Activated CD4-positive, CD25-positive, alpha-beta regulatory T cell (primary cell): ENCODE measurements at places on chromosomes 6 and 20.

DNA sequence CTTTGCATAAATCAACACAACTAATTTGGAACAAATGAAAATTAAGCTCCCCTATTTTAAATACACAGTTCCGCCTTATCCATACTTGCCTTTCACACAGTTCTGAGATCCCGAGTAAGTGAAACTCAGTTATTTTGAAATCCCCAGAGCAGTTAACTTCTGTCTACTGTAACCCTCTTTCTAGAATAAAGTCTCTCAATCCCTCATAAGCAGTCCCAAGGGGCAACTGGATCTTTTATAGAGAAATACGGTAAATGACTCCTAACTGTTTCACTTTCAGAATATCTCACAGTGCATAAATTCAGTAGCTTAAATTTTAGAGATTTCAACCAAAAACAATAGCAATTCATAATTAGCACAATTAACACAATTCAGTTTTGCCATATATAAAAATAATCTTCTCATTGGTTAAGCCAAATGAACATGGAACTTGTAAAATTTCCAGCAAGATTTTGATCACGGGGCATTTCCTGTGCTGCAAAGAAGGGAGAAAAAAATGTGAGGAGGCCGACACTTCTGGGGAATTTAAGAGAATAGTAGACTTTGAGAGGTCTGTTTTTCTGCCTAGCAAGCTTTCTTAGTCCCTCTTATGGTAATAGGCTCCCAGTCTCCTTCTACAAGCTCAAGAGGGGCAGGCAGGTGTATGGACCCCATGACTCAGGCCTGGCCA is 78.3 kb downstream of the KIF6 start:
- DNase-seq = no peak

DNA sequence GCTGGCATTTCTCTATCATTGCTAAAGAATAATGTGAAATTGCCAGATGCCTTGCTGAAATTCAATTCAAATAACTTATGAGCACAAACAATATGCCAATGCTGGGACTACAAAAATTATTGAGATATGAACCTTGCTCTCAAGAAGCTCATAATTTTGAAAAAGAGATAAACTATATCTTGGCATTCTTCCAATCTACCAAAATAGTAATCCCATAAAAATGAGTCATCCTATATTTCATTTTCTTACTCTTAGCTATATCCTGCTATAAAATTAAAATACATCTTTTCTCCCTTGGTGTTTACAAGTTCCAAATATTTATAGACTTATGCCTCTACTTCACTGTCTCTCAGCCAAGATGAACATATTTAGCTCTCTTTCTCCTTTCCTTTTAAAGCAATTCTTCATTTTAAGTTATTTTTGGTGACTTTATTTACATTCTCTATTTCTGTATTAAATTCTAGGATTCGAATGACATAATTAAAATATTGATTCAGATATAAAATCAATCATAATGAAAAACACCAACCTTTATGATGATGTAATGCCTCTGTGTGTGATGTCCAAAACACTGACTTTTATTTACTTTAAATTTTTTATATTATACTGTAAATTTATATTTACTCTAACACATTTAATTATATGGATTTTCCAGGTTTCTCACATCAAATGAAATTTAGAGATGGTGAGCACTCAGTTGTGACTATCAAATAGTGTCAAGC is 152.6 kb downstream of the CDK19 start:
- DNase-seq = no peak

DNA sequence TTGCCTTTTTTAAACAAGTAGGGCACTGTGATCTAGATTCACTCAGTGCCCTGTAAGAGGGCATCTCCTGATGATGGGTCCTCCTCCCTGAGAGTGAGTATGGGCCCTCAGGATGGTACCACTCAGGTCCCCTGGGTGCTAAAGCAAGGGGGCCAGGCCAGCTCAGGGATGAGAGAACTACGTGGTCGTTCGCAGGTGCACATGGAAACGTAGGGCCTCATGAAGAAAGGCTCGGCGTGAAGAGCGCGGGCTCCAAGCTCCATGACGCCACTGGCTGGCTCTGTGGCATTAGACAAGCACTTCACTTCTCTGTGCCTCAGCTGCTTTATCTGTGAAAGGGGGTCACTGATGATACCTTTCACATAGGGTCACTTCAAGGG is 50.7 kb downstream of the SYNJ2 start:
- DNase-seq = no peak

GRCh38 chr6:167649476-167649875 is 177.2 kb upstream of the AFDN start:
- DNase-seq = no peak

- no peak for DNase-seq
Observed at GRCh38 chr20:19073584-19074218, 138.7 kb upstream of the SLC24A3 start.

GRCh38 chr6:26569433-26569764 is 27.4 kb upstream of the ABT1 start:
- no peak for DNase-seq
